ENCODE measurements at places on chromosomes 2 and 18.

- DNase-seq, result no peak
Observed at GRCh38 chr2:101720732-101721131, 23.2 kb downstream of the MAP4K4 start.

DNA sequence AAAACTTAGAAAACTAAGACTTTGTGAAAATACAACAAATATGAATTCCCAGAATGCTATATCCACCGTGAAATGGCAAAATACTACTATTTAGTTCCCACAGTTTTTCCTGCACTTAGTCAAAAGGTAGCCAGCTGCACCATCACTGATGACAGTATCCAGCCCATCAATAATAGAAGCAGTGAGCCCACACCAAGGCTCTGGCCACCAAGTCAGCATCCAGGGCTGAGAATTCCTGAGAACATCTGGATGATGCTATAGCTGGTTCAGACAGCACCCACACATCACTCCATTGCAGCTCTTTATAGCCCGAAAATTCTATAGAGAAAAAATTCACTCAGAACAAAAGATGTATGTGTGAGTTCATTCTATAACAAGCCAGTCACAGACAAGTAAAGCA is 159.1 kb upstream of the SPATS2L start:
- DNase-seq, result no peak

- no peak for DNase-seq
Observed at GRCh38 chr2:173119069-173119807, 43.6 kb downstream of the MAP3K20 start.

DNA sequence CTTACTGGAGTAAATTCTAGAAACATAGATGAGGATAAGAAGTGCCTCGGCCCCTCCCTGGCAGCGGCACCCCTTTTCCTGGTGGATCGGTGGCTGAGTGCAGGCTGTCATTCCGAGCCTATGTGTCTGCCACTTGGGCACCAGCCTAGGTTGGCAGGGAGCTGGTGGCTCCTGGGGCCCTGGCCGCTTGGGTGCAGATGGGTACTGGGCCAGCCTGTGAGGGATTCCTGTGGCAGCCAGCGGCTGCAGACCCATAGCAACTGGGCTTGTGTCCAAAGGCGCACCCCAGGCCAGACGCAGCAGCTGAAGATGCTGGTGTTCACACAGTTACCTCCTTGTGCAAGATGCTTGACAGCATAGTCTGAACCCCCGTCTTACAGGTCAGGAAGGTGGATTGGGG is 2.8 kb downstream of the SNORC start:
- peak; percentile 10 for DNase-seq

- DNase-seq, result peak; percentile 14
Observed at GRCh38 chr2:10047616-10048500, 4.5 kb downstream of the KLF11 start.

DNA sequence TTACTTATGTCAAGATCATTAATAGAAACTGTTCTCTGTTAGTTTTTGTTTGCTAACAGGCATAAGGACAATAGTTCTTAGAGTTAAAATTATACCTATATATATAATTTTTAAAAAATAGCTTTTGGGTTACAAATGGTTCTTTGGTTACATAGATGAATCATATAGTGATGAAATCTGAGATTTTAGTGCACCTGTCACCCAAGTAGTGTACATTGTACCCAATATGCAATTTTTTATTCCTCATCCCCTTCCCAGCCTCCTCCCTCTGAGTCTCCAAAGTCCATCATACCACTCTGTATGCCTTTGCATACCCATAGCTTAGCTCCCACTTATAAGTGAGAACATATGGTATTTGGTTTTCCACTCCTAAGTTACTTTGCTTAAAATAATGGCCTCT is 26.4 kb downstream of the SLC4A1AP start:
- DNase-seq, result no peak

DNA sequence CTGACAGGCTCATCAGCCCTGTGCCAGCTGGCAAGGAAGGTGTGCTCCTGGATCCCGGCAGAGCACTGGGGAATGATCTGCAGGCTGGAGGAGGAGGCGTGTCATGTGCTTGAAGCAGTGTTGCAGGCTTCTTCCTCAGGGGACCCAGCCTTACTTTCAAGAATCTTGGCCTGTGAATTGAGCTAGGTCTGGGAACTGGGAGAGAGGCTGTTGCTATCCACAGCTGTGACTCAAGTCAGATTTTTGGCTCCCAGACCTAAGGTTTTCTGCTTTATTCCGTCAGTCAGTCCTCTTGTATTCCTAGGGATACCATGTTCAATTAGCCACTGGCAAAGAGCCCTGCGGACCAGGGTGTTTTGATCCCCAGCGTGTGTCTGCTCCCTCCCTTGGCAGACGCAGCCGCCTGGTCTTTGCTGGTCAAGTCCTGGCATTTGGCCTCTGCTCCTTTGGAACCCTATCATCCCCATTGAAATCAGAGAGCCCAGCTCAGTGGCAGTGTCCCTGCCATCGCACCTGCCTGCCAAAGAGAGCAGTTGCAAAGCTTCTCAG is 32.4 kb downstream of the ASB1 start:
- no peak for DNase-seq

GRCh38 chr18:11040823-11041656 is 108.3 kb downstream of the PIEZO2 start:
- DNase-seq, result peak; percentile 55

All from D341Med (cell line).